NCI-H226 (cell line): ENCODE measurements at places on chromosomes 16 and 17.

GRCh38 chr17:19341211-19341631 lies 21.3 kb downstream of the B9D1 start:
- no peak for DNase-seq

DNA sequence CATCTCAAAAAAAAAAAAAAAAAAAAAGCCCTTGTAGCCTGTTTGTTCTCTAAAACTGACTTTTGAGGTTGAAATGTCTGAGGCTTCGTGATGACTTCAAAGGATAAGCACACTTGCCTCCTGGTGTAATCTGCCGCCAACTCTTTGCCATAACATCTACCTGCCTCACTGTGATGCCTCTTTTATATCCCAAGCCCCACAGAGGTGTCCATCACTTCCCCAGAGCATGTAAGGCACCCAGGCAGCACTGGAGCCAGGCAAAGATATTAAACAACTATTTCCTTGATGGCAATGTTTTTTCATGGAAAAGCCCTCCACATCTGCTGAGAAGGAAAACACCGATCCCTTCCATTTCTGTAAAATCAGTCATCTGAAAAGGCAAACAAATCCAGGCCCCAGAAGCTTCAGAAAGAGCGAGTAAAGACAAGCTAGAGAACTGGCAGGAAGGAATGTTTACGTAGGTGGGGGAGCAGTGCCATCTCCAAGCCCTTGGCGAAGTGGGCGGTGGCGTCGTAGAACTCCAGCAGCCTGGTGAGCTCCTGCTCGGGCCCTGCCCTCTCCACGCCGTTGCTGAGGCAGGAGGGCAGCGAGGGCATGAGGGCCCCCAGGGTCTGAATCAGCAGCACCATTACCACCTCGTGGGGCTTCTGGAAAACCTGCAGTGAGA lies 28.6 kb downstream of the COG7 start:
- no peak for DNase-seq

GRCh38 chr16:50822671-50823070 lies 80.8 kb downstream of the CYLD start:
- DNase-seq, result no peak

DNA sequence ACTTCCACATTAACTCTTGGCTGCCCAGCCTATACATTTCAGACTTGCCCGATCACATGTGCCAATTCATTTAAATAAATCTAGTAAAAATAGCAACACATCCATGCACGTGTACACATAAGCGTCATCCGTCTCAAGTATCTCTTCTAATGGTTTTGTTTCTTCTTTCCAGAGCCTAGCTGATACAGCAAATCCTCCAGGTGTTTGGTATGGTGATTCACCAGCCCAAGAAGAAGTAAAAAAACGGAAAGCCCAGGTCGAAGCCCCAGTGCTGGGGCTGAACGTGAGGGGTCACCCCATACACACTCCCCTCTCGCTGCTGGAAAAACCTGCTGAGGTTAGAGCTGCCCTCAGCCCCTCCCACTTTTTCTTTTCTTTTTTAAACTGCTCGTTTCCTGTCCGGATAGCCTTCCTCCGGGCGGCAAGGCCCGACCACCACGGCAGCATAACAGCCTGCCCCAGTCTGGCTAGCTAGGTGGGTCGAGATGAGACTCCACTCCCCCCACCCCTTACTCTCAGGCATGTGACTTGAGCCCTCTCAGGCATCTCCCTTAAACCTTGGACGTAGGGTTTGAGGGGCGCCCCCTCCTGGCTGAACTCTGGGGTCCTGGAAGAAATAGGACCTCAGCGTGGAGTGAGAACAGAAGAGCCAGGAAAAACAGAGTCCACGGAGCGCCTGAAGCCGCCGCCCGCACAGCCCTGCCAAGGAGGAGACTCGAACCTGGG lies 13.9 kb upstream of the OR1F1 start:
- no peak for DNase-seq

DNA sequence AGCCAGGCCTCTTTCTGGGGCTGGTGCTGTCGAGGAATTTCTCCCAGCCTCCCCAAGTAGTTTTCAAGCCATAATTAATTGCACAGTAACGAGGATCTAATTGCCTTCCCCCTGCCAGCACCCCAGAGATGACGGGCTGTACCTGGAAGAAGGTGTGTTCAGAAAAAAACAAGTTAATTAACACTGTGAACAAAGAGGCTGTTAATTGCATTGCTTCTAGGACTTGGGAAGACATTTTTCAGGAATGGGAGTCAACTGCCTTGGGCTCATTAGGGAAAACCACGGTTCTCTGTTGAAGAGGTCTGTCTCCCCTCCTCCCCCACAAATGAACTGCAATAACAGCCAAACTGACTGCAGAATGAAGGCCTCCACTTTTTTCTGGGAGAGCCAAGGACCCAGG lies 176.7 kb downstream of the CCT6B start:
- no peak for DNase-seq

DNA sequence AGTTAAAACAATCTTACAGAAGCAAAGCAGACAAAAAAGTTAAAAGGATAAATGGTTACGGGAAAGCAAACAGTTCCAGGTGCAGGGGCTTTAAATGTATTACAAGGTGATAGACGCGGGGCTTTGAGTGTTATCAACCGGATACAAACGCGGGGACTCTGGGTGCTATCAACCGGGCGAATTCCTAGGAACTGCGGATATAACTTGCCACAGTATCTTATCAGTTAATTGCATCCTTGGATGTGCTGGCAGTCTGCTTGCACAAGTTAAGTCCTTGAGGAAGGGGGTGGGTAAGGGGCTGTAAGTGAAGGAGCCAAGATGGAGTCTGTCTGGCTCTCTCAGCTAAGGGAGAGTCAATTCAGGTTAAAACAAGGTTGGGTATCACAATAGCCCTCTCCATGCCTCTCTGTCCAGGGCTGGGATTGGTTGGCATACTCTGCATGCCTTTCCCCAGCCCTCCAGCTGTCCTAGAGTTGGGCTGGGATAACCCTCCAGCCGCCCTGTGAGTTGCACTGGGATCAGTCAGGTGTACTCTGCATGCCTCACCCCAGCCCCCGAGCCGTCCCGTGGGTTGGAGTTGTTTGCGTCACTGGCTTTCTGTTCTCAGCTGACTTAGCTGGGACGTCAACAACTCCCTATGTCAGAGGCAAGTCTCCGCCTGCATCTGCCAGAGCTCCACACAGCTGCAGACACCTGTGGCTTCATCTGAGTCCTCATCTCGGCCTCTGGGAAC lies 40.9 kb downstream of the TMEM235 start:
- DNase-seq, result peak; percentile 37

DNA sequence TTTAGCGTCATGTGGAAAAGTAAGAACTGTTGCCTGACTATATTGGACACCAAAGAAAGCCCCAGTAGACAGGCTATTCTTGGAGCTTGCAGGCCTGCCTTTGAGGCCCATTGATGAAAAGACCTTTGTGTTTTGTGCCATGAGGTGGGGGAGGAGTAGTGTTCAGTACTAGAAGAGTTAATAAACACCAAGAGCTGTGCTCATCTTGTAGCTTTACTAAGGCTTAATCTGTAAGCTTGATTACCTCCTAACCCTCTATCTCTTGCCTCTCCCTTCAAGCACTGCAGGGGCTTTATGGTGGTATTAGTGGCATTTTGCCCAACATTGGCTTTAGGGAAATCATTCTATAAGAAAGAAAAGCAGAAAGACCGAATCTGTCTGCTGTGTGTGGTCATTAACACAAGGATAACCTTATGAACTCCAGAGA lies 220.2 kb upstream of the TBX2 start:
- DNase-seq, result no peak

DNA sequence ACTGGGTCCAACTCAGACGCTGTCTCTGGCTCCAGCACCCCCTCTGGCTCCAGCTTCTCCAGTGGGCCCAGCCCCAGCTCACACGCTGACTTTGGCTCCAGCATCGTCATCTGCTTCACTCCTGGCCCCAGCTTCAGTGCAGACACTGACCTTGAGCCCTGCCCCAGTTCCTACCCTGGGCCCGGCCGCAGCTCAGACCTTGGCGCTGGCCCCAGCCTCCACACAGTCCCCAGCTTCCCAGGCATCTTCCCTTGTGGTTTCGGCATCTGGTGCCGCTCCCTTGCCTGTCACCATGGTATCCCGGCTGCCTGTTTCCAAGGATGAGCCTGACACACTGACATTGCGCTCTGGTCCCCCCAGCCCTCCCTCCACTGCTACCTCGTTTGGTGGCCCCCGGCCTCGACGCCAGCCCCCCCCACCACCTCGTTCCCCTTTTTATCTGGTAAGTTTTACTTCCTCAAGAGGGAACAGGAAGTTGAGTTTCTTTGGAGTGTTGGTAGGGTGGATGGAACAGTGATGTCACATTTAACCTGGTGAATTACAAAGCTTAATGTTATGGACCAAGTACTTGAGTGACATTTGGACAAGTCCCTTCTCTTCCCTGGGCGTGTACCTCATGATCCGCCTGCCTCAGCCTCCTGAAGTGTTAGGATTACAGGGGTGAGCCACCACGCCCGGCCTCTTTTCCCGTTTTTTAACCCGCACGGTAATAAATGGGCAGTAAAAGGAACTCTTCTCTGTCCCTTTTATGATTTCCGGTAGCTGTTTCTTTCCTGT lies 23.4 kb upstream of the PHKG2 start:
- no peak for DNase-seq

- no peak for DNase-seq
These were observed 72.0 kb downstream of the TMEM132E start for GRCh38 chr17:34651402-34651811.

DNA sequence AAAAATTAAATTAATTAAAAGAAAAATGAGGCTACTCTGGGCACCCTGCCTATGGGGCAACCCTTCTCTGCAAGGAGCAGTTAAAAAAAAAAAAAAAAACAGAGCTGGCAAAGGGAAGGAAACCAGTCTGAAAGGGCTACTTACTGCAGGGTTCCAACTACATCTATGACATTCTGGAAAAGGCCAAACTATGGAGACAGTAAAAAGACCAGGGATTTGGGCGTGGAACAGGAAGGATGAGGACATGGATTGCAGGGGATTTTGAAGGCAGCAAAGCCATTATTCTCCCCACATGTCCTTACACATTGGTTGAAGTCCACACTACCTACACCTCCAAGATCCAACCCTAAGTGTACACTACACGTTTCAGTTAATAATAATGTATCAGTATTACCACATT lies 4.6 kb downstream of the RPH3AL start:
- no peak for DNase-seq

DNA sequence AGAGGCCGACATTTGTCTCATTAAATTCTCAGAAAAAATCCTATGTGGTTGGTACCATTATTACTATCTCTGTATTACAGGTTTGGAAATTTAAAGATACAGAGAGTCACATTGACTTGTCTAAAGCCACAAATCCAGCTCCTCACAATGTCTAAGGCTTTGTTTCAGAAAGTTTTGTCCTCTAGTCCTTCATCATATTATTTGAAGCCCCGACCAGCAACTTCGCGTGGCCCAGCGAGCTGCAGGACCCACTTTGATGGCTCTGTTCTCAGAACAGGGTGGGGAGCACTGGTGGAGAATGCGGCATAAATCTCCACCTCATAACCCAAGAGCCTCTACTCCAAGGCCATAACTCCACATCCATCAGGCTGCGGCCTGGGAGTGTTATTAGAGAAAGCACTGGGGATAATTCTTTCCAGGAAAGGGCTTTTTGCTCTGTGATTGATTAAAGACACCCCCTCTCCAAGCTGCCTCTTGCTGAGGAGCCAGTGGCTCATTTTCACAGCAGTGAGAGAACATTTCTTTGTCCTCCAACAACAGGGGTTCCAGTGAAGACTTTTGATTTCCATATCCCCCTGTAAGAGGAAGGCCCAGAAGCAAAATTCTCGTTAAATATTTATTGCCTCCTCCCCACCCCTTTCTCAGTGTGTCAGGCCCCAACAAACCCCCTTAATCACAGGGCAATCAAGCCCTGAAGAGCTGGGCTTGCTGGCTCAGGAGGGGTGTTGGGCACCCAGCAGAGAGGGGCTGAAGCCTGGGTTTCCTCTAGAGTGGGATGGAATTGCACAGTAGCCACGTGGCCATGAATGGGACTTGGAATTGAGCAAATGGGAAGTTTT lies 113.7 kb upstream of the CDH11 start:
- no peak for DNase-seq

DNA sequence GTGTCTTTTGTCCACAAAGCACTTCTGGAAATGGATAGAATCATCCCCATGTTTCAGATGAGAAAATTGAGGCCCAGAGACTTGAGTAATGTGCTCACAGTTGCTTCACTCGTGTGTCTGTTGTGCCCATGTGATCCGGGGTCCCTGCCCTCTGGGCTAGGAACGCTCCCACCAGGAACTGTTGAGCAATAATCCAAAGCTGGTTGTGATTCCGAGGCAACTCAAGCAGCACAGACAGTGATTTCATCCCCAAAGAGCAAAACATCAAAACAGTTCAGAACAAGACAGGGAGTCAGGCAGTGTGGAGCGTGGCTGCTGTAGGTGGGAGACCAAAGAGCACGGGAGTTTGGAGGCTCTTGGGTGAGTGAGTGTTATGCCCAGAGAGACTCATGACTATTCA lies 205.0 kb upstream of the ASIC2 start:
- no peak for DNase-seq

DNA sequence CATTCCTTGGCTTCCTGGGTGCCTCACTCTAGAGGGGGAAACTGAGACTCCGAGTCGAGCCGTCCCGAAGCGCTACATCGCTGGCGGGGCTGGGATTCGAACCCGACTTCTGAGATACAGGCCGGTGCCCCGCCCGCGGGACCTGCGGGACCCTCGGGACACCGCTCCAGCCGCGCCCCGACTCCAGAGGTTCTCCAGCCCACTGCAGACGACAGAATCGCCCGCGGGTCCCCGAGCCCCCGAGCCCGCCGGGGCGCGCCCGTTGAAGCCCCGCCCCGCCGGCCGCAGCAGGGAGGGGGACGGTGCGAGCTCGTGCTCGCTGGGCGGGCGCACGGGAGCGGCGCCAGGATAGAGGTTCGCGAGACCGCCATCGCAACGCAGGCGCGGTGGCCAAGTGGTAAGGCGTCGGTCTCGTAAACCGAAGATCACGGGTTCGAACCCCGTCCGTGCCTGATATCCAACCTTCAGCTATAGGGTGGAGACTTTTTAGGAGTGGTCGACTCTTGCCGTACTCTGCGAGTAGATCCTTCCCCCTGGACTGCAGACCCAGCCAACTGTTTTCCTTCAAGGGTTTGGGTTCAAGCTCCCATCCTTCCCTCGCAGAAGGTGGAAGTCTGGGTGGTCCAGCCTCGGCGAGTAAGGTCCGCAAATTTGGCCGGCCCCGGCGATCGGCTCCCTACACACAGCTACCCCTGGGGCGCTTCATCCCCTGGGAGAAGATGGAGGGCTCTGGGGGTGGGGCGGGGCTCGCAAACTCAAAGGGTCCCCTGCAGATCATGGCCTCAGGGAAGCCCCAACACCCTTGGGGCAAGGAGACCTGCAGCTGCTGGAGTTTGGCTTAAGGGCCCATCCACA lies 214.6 kb downstream of the MRTFB start:
- peak; percentile 97 for DNase-seq

GRCh38 chr17:57948169-57948554 lies 7.0 kb downstream of the CUEDC1 start:
- DNase-seq, result no peak

GRCh38 chr16:60204181-60204580 lies 1470.1 kb upstream of the GOT2 start:
- DNase-seq, result no peak
